ENCODE measurements at places on chromosomes 16 and 17. TPM values are rescaled to one million over a fixed set of nuclear protein-coding genes. Genes with fewer than 3 reads are reported as not detected.

DNA sequence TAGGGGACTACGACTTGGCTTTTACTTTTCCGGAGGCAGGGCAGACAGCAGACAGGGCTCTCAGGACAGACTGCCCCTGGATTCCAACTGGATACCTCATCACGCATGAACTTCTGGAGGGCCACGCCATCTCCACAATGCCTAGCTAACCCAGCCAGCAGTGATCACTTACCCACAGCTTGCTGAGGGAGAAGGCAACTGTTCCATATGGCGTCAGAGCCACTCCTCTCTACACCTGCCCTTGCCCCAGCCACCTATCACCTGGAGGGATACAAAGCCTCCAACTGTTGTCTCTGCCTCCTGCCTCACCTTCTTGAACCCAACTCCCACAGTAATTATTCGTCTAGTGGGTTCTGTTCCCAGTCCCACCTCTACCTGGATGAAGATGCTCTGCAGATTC lies 8.8 kb downstream of the MYO19 start:
- no peak for DNase-seq

GRCh38 chr17:50303051-50303450 lies 28.8 kb downstream of the TMEM92 start:
- DNase-seq, result no peak

CCR7 gene
- total RNA-seq, result not detected

DNA sequence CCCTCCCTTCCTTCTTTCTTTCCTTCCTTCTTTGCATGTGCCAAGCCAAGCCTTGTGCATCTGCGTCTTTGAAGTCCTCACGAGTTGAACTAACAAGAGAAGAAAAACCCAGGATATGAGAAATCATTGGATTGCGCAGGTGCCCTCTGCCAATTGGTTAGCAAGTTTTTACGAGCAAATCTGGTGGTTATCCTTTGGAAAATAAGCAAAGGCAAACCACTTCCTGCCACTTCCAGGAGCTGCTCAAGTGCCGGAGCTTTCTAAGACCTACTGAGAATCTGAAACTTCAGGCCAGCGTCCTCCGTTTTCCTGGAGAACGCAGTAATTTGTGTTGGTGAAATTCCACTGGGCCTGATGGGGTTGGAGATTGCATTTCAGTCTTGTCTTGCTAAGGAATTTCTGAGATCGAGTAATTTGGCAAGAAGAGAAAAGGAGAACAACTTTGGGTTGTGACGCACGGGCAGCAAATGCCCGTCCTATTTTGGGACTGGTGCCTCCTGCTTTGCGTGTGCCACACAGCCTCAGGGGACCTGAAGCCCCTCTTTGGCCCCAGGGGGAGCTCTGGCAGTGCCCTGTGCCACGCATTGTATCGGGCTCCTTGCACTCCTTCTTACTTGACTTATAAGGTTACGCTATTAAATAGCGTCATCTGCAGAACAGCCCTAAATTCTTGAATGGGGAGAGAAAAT lies 56.4 kb downstream of the CMIP start:
- DNase-seq, result no peak

C16orf92 gene
- not detected for total RNA-seq

SLC38A8 gene
- not detected for total RNA-seq

- DNase-seq, result no peak
Measured at GRCh38 chr16:72203401-72203800, 31.4 kb upstream of the PMFBP1 start.

DNA sequence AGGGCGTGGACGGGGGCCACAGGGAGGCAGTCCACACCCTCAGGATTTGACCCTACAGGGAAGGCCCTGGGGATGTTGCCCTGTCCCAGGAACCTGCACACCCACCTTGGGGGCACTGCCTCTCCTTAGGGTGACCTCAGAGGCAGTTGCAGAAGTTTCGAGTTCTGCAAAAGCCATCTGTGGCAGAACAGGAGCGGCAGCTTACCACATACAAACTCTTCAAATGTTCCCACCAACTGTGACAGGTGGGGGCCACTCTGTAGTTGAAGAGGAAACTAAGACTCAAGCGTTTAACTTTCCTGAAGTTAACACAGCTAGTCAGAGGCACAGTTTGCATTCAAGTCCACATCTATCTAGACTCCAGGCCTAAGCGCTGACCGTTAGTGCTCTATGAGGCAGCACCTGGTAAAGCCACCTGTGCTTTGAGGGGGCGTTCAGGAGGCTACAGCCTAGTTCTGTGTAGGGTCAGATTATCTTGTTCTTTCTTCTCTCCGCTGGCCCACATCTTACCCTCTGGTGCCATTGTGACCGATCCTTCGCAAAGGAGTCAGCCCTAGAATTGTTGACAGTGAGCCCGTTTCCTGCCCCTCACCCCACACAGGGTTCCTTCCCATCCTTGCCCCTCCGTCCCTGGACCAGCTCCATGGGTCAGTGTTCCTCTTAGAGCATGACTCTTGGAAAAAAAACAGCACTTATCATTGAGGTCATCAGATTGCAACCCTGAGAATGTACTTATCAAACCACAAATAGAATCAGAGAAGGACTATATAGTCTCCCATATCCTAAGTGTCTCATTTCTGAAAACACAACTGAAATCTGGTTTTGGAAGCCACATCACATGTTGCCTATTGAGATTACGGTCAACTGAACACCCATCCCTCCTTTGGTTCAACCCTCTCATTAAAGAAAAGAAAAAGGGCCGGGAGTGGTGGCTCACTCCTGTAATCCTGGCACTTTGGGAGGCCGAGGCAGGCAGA lies 45.4 kb downstream of the CDH1 start:
- DNase-seq, result no peak

TMEM114 gene
- total RNA-seq, result not detected

DNA sequence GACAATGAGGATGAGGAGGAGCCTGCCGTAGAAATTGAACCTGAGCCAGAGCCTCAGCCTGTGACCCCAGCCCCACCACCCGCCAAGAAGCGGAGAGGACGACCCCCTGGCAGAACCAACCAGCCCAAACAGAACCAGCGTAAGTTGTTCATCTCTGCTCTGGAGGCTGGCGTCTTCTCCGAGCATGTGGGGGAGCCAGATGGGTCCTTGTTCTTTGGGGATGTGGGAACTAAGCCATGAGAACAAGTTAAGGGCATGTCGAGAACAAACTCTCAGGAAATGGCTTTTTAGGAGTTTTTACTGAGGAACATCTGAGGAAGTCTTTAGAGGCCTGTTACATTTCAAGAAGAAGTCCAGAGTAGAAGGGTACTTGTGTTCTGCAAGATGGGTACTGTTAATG lies 8.2 kb upstream of the CARMIL2 start:
- no peak for DNase-seq

DNA sequence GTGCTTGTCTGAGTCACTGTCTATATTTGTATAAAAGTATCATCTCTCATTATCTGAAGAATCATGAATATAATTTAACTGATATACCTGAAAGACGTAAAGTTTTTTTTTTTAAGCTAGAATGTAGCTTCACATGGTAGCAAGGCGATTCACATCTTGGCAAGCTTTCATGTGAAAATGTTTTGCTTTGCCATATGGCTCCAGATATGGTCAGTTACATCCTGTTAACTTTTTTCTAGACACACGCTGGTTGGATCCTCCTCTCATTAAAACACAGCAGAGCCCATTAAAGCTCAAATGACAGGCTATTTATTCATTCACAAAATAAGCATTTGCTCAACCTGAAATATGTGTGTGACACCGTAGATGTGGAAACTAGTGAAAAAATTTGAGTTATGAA lies 412.8 kb downstream of the KIF2B start:
- DNase-seq, result no peak

SHCBP1 gene
- total RNA-seq, result 0.49 TPM

HOXB5 gene
- total RNA-seq, result 0.56 TPM

C16orf54 gene
- 3.4 TPM for total RNA-seq

DNA sequence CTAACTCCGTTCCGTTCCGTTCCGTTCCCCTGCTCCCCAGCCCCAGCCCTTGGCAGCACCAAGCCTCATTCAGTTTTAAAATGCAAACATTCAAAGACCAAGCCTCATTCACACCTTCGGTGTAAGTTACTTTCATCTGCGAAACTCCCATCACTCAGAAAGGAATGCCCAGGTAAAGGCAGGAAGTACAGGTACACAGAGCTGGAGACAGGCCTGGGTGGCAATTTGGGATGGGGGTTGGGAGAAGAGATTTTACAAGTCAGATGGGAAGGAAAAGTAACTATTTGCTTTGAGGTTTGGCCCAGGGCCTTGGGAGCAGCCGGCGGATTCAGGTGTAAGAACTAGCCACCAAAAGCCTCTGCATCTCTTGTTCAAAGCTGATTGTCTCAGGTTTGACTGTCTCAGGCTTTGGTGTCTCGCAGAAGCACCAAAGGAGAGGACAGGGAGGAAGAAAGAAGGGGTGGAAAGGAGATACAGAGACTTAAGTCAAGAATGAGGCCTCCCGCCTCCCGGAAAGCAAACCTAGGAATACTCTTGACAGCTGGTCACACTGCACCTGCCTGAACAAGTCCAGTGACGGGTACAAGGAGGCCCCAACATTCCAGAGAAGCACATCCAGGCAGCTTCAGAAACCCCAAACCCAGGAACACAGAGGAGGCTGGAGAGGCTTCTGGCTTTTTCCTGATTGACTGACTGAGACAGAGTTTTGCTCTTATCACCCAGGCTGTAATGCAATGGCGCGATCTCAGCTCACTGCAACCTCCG lies 54.7 kb downstream of the NXN start:
- no peak for DNase-seq

GRCh38 chr17:17523001-17523730 lies 27.0 kb upstream of the RASD1 start:
- no peak for DNase-seq

DNA sequence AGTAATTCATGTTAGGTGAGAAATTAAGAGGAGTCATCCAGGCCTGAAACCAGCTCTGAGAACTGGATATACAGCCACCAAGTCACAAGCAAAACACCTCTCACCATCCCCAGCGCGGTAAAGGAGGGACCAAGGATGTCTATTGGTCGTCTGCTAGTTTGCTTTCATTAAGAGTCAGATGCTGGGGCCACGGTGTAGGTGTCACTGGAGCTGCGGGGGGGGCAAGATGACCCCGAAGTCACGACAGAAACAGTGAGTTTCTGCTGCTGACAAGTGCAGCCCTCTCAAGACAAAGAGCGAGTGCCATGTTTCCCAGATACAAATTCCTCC lies 790 bp downstream of the NCBP3 start:
- DNase-seq, result no peak

CHST6 gene
- 8.3 TPM for total RNA-seq

GRCh38 chr16:8712589-8713361 lies 38.4 kb downstream of the ABAT start:
- DNase-seq, result no peak

Data from thoracic aorta (tissue), 2 donors.